Regular cardiac myocyte (primary cell): ENCODE measurements at places on chromosomes 2 and 18. TPM values are rescaled to one million over a fixed set of nuclear protein-coding genes. Genes with fewer than 3 reads are reported as not detected.

The AQP12B gene
- not detected in 2 replicates for total RNA-seq

The IL1R2 gene
- total RNA-seq: 0.38 and 0.56 TPM in 2 replicates

The CFAP65 gene
- total RNA-seq: not detected in 2 replicates

The FMNL2 gene
- total RNA-seq: 17.6 and 30.7 TPM in 2 replicates

The EMILIN1 gene
- total RNA-seq: 137 and 184 TPM in 2 replicates

The EGR4 gene
- not detected in 2 replicates for total RNA-seq
